HT-29 (cell line): ENCODE measurements at places on chromosomes 3 and 15.

DNA sequence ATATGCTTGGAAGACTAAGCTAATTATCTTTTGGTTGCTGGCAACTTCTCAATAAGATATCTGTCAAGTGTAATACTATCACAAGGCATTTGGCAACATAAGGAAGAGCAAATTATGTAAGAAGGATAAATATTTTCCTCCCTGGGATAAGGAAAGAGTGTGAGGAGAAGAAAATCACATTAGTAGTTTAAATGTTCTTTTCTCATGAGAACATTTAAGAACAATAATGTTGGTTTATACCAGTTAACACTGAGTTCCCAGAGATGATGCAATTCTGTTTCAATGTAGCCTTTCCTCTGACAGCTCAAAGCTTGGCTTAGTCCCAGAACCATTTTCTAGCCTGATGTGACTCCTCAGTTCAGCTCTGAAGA is 66.1 kb upstream of the NPHP3 start:
- no peak for DNase-seq

DNA sequence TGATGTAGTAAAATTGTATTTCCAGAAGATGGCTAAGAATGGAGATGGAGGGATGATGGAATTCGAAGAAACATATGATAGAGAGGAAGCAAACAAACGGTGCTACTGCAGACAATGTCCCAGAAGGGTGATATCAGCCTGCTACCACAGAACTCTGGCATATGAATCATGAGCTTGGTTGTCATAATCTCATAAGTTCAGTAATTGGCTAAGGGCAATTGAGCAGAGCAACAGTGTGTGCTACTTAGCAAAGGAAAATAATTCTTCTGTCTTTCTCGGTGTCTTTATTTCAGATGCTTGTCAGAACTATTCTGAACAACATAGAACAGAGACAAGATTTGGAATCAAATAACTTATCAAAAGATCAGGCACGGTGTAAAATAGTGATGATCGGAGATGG is 407.3 kb downstream of the GBE1 start:
- DNase-seq = no peak

DNA sequence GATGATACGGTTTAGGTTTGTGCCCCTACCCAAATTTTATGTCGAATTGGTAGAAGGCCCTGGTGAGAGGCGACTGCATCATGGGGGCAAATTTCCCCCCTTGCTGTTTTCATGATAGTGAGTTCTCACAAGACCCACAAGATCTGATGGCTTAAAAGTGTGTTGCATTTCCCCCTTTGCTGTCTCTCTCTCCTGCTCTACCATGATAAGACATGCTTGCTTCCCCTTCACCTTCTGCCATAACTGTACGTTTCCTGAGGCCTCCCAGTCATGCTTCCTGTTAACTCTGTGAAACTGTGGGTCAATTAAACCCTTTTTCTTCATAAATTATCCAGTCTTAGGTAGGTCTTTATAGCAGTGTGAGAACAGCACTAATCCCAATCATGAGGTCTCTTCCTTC is 381.2 kb downstream of the RSL24D1 start:
- DNase-seq = no peak

DNA sequence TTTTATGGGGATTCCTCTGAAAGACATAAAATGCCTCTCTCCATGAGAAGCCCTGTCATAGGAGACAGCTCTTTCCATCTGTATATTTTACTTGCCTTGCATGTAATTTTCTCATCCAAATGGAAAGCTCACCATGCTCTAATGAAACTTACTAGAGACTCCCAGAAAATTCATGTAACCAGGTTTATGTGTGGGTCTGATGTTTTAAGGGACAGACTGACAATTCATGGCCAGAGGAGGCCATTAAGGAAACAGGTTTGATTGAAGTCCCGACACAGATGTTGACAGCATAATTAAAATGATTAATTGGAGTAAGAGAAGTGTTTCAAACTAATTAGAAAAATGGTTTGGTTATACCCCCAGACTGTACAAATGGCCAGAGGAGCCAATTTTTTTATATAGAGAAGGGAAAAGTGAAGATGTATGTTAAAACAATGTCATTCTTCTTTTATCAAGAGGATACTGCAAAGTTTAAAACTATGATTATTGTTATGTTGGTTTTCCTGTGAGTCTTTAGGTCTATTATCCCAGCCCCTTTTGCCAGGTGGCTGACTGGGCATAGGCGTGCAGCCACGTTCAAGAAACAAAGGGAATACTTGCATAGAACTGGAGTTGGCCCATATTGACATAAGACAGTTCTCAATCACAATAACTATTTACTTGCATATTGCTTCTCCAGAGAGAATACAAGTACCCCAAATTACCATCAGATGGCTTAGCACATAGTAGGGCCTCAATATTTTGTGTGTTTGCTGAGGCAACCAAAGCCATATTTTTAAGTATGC is 64.8 kb downstream of the RBMS3 start:
- DNase-seq = no peak

DNA sequence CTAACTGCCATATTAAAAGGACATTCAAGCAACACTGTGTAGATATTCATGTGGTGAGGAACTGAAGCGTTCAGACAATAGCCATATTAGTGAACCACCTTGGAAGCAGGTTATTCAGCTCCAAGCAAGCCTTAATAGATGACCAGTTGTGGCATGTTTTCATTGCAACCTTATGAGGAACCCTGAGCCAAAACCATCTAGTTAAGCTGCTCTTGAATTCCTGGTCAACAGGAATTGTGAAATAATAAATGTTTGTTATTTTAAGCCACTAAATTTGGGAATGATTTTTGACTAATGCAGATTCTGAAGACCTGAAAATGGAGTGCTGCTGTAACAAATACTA is 73.0 kb downstream of the SPRED1 start:
- no peak for DNase-seq
